ENCODE measurements at places on chromosomes 6 and 20. TPM values are rescaled to one million over a fixed set of nuclear protein-coding genes. Genes with fewer than 3 reads are reported as not detected.

Gene DPPA5
- not detected for total RNA-seq

Gene ENPP3
- total RNA-seq: not detected

Gene BMP7
- 22.9 TPM for total RNA-seq

Gene SOD2
- 102 TPM for total RNA-seq

Gene SIM1
- total RNA-seq: 5.4 TPM

Gene NRSN1
- total RNA-seq: 9.8 TPM

Gene HMGCLL1
- not detected for total RNA-seq

Gene PRND
- 0.26 TPM for total RNA-seq

Gene DSP
- total RNA-seq: 16.6 TPM
